ENCODE measurements at places on chromosomes 7 and 10. TPM values are rescaled to one million over a fixed set of nuclear protein-coding genes. Genes with fewer than 3 reads are reported as not detected.

GRCh38 chr7:50359995-50360925, 55.7 kb downstream of the IKZF1 start:
- no peaks in the 10 kb centered on the region for H3K4me1 ChIP-seq
- H3K27ac ChIP-seq, result no peak overlapping the region
- H3K36me3 ChIP-seq, result no peaks in the 10 kb centered on the region
- no peaks in the 10 kb centered on the region for H3K27me3 ChIP-seq
- no peak overlapping the region for H3K4me3 ChIP-seq

- no peaks in the 10 kb centered on the region for H3K4me1 ChIP-seq
- H3K27ac ChIP-seq, result no peak overlapping the region
- no peaks in the 10 kb centered on the region for H3K27me3 ChIP-seq
- no peak overlapping the region for H3K4me3 ChIP-seq
Measured at GRCh38 chr10:132861116-132861691, 75.3 kb upstream of the NKX6-2 start.

DNA sequence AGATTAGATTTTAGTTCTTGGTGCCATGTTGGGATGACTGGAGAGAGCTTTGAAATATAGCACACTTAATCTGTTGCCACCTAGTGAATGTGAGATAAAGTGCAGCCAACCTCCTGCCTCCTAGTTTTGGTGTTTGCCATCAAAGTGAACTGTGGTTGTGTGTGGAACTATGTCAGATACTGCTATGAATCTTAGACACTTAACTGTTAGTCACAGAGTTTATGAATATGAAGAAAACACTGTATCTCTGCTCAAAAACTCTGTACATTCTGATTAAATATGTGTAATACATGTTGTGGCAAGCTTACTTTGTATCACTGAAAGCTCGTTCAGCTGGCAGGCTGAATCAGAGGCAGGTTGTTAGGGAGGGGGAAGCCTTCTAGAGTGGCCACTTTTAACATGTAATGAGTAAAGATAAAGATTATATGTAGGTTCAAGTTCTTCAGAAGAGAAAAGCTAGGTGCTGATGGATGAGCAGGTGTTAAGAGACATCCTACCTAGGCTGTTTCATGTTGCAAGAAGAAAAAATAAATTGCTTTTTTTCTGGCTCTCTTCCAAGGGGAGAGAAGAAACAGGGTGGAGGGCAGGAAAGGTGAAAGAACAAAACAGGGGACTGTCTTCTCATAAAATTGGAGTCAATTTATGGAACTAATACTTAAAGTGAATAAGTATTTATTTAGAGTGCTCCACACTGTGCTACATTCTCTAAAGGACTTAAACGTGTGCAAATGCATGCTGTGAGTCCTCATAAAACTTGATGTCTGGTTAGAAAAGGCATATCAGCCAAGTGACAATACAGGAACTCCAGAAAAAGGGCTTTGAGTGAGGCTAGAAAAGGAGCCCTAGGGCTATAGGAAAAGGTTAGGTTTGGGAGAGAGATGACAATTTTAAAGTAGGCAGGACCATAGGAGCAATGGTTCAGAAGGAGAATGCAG, 14.1 kb upstream of the LAMB1 start:
- no peaks in the 10 kb centered on the region for H3K36me3 ChIP-seq
- H3K27ac ChIP-seq, result no peak overlapping the region
- H3K27me3 ChIP-seq, result no peaks in the 10 kb centered on the region
- no peak overlapping the region for H3K4me3 ChIP-seq

PTF1A gene
- total RNA-seq, result not detected

- no peak overlapping the region for H3K27ac ChIP-seq
Measured at GRCh38 chr10:91495402-91495801, 85.3 kb downstream of the HECTD2 start.

GRCh38 chr7:24029068-24029467, 254.9 kb upstream of the NPY start:
- no peaks in the 10 kb centered on the region for H3K36me3 ChIP-seq
- no peaks in the 10 kb centered on the region for H3K27me3 ChIP-seq

All from thoracic aorta (tissue), 2 donors.